ENCODE measurements at places on chromosomes 12 and 14.

DNA sequence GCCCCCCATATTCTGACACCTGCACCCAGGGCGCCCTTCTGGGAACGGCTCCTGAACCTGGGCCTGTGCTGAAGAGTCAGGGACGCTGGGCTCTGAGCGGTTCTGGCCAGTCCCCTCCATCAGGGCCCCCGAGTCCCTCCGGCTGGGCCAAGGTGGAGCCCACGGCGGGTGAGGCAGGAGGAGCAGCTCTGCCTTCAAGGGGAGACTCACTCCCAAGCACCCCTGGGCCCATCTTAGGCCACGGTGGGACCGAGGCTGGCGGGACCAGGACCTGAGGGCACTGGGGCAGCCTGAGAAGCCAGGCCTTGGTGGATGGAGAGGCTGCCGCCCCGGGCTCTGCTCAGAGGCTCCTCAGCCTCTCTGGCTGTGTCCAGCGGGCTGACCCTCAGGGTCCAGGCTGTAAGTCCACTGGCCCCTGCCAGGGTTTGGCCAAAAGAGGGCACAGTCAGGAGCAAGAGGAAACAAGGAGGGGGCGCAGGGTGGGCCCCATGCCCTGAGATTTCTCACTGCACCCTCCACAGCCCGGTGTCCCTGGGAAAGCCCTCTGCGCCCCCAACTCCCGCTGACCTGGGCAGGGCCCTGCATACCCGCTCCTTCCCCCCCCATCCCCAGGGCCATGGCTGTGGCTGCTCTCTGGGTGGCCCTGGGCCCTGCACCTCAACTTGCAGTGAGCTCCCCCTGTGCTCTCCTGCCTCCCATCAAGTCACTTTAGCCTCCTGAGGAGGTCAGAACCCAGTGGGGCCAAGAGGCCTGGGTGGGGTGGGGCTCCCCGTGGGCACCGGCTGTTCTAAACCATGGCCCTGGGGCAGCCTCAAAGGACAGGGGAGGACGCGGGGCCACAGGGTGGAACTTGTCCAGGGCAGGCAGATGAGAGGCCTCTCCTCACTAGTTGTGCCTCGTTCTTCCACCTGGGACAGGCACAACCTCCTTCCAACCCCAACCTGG, 266.4 kb upstream of the SFSWAP start:
- DNase-seq, result no peak

- no peak for DNase-seq
Measured at GRCh38 chr12:85523197-85523596, 243.2 kb downstream of the ALX1 start.

DNA sequence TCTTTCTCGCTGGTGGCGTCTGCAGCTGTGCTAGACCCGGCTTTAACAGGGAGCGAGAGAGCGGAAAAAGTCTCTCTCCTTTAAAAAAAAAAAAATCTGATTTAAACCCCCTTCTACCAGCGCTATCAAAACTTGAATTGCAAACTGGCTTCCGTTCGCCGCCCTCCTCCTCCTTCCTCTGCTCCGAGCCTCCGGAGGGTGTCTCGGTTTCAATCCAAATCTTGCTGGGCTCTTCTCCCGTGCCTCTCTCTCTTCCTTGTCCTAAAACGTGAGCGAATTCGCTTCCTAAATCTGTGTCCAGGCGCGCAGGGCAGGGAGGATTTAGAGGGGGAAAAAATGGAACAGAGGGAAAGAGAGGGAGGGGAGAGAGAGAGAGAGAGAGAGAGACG, 272 bp downstream of the TBX3 start:
- no peak for DNase-seq

DNA sequence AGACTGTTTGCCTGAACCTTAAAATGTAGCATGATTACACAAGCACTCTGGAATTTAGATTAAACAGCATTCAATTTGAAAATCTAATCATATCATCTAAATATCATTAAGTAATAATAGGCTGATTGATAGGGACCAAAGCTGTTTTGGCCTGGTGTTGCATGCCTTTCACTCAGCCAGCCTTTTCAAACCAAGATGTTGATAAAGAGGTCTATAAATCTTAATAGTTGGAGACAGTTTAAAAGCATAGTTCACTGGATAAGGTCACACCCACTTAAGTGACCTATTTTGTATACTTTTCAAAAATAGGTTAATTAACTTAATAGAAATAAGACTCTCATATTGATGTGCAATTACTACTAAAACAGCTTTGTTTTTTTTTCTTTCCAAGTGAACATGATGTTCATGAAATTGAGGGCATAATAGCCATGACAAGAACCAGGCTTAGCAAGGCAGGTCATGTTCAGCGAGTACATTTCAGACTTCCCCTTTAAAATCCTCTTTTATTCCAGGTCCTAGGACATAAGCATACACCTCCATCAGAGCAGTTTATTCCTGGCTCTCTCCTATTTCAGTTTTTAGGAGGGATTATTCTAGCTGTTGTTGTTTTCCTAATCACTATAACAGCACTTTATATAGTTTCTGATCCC, 349.0 kb downstream of the RAD51B start:
- DNase-seq, result no peak

DNA sequence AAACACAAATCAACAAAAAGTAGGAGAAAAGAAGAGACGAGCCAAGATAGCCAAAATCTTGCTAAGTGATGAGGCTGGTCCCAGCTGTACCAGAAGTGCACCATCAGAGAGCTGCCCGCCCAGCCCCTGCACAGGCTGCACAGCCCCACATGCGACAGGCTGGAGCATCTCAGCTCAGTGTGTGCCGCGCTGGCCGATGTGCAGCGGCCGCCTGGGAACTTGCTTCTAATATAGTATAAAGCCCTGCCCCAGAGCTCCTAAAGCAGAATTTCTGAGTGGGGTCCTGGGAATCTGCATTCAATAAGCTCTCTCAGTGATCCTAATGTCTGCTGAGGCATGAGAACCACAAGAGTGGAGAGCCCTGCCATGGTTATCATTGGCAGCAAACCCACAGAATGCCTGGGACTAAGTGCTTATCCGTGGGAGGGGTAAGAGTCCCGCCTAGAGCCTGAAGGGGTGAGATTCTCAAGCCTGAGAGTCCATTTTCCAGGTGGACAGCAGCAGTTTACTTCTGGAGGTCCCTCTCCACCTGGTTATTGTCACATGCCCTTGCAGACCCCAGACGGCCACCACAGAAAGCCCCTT, 171.6 kb downstream of the DPF3 start:
- DNase-seq, result no peak

Data from CD4-positive, alpha-beta T cell treated with Interleukin-4 for 1 hour (primary cell).